Kidney (tissue), 22 donors: ENCODE measurements at places on chromosomes 5 and 9. TPM values are rescaled to one million over a fixed set of nuclear protein-coding genes. Genes with fewer than 3 reads are reported as not detected.

TMC1 gene
- total RNA-seq, result 0.25 TPM

GTF2H2C gene
- total RNA-seq, result 36.6 TPM

PCDHAC2 gene
- total RNA-seq, result 3.6 TPM

- no peak for DNase-seq
Observed at GRCh38 chr5:80736730-80737129, 81.9 kb upstream of the DHFR start.

DNA sequence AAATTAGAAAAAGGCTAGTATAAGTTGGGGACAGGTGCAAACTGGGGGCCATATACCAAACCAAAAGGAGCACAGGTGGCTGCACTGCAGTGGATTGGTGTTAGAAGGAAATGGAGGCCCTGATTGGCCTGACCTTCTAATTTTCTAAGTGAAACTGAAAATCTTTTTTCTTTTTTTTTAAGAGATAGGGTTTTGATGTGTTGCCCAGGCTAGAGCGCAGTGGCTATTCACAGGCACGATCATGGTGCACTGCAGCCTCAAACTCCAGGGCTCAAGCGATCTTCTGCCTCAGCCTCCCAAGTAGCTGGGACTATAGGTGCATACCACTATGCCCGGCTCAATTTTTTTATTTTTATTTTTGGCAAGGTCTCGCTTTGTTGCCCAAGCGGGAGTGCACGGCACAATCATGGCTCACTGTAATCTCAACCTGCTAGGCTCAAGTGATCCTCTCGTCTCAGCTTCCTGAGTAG, 9.8 kb upstream of the CCDC69 start:
- DNase-seq, result no peak

GRCh38 chr9:135887021-135887507, 20.3 kb downstream of the CAMSAP1 start:
- no peak for DNase-seq

DNA sequence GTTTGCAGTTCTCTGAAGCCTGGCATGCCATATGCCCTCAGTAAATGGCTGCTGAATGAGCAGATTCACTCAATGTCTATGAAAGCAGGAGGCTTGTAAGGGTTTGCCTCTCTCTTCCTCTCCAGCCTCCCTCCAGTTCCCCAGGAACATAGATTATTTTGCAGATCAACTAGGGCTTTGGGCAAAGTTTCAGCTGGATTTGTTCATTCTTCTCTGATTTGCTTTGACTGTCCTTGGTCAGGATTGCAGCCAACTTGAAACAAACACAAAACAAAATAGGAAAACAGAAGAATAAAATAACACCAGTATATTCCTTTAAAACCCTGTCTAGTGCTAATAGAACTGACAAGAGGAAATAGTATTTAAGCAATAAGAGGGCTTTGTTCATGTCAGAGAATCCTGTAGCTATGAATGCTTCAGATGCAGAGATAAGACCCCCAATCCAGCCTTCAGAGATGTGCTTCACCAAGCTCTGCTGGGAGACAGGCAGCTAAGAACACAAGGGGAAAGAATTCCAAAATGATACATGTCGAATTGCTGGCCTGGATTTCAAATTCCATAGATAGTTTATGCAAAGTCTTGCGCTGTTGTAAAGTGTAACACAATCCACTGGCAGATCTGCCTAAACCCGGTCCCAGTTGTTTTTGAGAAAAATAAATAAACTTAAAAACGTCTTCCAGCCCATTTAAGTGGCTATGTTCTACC, 174.3 kb downstream of the PAPPA start:
- no peak for DNase-seq

DNA sequence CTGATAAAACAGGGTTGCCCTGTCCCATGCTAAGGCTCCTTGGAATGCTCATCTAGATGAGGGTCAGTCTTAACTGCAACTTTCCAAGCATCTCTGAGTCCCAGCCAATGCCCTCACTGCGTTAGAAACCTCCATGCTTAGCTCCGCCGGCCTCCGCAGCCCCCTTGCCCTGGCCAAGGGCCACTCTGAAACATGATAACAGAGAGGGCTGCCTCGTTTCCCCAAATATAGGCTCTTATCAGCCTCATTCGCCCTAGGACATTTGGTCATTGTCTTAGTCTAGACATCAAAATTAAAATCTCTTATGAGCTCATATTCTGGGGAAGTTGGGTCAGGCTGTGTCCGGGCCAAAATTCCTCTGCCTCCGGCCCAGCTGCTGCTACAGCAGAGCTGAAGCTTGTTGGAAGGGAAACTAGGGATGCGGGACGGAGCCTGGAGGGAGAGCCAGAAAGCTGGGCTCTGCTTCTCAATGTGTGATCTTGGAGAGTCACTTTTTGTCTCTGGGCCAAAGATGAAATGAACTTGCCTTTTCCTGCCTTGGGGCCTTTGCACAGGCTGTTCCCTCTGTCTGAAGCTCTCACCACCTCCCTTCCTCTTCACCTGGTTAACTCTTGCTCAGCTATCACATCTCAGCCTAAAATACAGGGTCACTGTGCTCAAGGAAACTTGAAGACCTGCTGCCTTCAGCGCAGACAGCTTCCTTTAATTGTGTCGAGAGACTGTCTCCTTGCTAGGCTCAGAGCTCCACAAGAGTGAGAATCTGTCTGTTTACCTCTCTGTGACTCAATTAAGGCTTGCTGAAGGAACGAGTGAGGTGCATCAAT, 191.3 kb downstream of the RGS3 start:
- no peak for DNase-seq

DNA sequence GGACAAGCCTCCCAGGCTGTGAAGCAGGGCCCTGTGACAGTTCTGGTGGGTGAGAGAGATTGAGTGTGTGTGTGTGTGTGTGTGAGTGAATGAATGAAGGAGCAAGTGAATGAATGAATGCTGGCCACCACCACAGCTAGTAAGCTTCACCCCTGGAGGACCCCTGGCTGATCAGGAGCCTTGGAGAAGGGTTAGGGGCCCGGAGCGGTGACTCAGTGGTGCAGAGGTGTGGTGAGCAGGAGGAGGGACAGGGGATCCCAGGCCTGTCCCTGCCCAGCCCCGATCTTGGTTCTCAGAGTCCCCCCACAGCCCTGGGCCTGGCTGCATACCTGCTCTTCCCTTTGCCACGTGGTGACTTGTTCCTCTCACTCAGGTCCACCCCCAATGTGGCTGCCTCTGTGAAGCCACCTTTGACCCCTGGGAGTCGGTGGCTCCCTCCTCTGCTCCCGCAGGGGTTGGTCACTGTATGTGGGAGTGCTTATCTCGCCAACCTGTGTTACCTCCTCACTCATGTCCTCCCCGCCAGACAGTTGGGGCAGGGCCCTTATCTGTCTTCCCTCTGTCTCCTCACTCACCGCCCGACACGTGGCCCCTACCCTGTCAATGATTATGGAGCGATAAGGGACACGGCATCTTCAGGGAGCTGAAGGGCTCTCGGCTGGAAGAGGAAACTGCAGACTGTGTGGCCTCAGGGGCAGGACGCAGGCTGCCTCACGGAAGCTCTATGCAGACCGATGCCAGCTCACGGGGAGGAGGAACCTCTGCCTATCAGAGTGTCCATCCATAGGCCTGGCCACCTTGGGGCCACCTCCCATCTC, 99.9 kb upstream of the PITX1 start:
- DNase-seq, result no peak

- DNase-seq, result no peak
Observed at GRCh38 chr9:125812403-125812802, 65.2 kb downstream of the PBX3 start.

DNA sequence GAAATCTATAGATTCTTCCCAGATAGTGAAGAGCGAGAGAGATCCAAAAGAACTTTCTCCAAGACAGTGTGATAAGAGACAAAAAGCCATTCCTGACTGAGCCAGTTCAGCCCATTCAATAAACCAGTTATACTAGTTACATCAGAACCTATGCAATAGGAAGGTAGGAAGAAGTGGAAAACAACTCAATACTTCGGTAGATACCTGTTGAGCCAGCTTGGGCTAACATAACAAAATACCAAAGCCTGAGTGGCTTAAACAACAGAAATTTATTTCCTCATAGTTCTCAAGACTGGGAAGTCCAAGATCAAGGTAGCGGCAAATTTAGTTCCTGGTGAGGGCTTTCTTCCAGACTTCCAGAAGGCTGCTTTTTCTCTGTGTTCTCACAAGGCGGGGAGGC, 214.5 kb upstream of the GRAMD2B start:
- DNase-seq, result no peak
